ENCODE measurements at places on chromosomes 1 and 21. TPM values are rescaled to one million over a fixed set of nuclear protein-coding genes. Genes with fewer than 3 reads are reported as not detected.

The OLIG2 gene
- not detected for total RNA-seq

- DNase-seq, result peak; percentile 81
Observed at GRCh38 chr1:238642231-238642630, 744.1 kb upstream of the CHRM3 start.

- DNase-seq, result no peak
Observed at GRCh38 chr1:113125517-113125916, 52.5 kb downstream of the LRIG2 start.

DNA sequence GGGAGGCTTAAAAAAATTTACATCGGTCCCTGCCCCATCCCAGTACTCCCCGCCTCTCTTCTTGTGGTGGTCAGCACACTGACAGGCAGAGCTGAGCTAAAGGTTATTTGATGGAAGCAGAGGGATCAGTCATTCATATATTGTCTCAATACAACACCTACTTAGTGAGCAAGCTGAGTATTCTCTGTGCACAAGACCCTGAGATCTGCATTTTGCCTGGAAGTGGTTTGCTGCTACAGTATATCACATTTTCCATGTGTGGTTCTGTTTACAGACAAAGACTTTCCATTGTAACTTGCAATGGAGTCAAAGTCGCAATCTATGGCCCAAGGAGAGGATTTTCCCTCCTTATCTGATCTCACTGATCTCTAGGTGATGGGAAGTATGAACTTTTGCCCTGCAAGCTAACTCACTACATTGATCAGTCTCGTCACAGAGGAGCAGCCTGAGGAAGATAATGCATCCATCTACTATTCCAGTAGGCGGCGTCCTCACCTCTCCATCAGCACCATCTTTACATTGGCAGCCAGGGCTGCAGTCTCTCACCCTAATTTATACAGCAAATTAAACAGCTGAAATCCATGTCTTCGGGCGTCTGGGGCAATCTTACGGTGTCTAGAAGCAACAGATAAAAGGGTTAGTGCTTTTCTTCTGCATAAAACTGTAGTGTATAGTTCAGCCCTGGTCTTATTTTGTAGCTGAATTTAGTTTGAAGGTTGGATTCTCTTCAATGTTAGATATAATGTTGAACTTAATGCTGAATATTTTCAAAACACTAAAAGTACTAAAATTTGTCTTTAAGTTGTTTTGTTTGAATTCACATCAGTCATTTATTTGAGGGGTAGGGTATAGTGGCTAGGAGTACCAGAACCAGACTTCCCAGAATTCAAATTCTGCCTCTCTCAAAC, 3.2 kb upstream of the TRAF5 start:
- peak; percentile 71 for DNase-seq

DNA sequence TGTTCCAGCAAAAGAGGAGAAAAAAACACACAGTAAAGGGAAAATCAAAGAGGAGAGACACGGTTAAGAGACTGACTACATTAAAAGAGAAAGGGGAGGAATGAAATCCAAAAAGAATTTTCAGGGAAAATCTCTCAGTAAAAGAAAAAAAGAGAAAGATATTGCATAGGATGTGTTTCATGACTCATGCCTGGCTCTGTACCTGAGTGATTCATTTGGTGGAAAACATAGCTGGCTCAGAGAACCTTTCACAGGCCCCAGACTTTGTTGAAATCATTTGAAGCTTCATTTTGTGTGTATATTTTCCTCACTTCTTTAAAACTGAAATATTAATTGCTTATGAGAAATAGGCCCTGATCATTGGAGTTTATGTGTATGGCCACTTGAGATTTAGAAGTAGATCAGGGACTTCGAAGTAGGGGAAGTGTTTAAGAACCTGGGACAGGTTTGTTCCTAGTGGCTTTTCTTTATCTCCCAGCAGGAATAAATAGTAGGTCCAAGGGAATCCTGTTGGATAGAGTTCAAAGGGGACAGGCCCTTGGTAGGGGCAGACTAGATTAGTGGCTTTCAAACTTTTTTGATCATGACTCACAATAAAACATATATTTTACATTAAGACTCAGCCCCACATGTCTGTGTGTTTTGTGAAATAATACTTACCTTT, 239.1 kb upstream of the SGIP1 start:
- DNase-seq, result peak; percentile 87
